ENCODE measurements at places on chromosomes 2 and 18.

DNA sequence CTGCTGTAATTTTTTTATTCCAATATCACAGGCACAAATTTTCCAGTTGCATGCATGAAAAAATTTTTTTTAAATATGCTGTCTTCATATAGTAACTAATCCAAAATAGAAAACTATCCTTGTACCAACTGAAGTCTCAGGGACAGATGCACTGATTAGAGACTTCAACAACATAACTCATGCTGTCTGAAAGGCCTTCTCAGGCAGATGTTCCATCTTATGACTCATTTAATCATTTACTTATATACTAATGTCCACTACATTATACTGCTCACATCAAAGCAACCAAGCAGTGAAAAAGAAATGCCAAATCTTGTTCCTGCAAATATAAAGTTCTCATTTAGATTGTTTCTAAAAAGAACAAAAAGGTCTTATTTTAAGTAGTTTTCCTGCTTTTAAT lies 53.1 kb downstream of the OLA1 start:
- no peak for DNase-seq

GRCh38 chr18:47411159-47411558 lies 159.7 kb upstream of the SKOR2 start:
- DNase-seq = no peak

DNA sequence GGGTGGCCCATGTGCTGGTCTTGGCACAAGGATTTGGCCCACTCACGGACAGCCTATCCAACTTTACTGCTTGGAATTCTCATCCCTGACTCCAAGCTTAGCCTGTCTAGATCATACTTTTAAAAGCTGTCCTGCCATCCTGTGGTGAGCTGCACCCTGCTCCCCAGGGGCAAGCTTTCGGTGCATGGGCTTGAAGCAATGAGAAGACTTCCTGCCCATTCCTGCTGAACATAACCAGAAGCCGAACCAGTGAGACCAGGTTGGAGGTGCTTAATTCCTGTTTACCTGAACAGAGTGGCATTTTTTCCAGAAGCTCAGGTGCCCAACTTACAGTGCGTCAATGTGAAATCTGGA lies 154.5 kb downstream of the ANTXR1 start:
- DNase-seq = no peak

GRCh38 chr2:127884436-127884835 lies 1.3 kb downstream of the AMMECR1L start:
- no peak for DNase-seq

GRCh38 chr2:6854416-6854815 lies 11.3 kb downstream of the CMPK2 start:
- no peak for DNase-seq

DNA sequence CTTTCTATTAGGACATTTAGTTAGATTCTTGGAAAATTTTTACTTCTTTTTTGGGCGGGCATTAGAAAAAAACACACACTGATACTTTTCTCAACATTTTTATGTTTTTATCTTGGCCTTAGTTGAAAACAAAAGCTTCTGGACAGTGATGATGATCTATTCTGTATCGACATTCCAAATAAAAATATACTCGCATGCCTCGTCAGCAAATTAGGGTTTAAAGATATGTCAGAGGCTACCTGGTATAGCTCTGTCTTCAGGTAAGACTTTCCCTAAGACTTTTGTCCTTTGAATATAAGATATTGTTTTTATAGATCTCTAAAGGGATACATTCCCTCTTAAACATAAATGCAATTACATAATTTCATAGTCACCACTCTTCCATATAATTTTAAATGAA lies 816.8 kb downstream of the LRP1B start:
- no peak for DNase-seq

DNA sequence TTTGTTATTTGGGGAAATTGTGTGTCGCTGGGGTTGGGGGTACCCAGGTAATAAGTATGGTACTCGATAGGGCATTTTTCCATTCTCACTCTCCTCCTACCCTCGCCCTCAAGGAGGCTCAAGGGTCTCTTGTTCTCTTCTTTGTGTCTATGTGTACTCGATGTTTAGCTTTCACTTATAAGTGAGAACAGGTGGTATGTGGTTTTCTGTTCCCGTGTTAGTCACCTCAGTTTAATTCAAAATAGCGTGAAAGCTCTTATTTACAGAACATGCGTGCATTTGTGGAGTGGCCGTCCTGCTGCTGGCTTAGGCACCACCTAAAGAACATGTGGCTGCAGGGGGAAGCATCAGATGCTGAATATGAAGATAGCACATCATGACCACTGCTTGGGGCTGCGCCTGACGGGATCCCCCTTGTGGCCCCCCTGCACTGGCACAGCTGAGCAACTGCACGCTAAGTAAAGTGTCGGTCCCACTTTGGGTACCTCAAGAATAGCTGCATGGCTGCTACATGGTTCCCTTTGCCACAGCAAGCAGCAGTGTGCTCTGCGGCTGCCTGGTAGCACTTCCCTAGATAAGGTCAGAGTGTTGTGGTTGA lies 569.0 kb downstream of the DCDC2C start:
- DNase-seq = no peak

DNA sequence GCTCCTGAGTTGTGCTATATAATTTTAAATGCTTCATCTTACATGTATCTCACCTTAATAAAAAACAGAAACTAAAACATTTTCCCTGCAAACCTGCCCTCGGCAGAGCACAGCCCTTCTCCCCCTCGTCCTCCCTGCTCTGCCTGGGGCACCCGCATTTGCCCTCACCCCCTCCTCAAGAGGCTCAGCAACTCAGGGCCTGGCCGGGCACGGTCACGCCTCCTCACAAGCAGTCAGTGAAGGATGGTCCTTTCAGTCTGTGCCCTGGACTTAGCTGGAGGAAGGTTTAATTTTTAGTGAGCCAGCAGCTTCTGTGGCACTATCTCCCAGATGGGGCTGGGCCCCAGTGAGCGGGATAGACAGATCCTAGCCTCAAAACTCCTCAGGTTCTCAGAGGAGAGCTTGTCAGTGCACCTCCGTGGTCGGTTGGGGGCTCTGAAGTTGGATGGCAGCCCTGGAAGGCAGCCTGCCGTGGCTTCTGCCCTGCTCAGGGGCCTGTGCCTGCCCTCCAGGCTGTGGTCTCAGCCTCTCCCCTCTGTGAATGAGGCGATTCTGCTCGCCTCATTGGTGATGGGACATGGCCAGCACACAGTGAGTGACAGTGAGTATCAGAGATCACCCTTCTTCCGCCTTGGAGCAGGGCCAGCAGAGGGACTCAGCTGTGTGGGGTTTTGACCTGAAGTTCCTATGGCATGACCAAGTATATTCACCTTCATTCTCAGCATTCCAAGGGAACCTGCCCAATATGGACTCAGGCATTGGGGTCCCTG lies 56.3 kb upstream of the AFF3 start:
- no peak for DNase-seq

DNA sequence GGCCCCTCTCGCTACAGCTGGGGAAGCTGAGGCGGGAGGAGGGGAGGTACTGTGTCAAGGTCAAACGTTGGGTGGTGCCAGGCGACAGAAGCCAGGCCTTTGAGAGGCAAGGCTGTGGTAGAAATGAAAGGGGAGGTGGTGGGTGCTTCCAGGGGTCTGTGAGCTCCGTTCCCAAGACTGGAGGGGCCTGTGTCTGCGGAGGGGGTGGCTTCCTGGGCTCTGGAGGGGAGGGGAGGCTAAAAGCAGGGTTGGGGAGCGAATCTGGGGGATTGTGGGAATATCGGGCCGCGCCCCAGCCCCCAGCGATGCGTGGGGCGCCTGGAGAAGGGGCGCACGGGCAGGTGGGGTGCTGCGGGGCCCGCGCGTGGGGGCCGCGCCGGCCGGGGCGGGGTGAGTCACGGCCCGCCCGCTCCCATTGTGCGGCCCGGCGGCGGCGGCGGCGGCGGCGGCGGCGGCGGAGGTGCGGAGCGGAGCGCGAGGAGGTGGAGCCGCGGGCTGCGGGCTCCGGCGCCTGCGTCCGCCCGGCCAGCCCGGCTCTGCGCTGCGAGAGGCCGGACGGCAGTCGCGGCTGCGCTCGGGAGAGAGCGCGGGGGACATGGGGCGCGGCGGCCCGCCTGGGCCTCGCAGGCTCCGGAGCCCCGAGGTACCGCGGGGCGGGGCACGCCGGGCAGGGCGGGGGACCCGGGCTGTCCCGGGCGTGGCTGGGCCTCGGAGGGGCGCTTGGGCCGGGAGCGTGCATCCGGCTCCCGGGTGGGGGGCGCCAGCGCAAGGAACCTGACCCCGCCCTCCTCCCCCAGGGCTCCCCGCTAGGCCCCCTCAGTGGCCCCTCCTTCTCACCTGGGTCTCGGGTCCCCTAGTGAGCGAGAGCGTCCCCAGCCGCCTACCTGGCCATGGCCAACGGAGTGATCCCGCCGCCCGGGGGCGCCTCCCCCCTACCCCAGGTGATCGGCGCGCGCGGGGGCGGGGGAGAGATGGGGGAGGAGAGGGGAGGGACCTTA lies at the start of gene SLC4A3:
Gene SLC4A3, plus strand, starts transcription at position 528 of the 998 bp plus-strand sequence. Its CDS starts 363 bp downstream, at position 891.
- DNase-seq = no peak

DNA sequence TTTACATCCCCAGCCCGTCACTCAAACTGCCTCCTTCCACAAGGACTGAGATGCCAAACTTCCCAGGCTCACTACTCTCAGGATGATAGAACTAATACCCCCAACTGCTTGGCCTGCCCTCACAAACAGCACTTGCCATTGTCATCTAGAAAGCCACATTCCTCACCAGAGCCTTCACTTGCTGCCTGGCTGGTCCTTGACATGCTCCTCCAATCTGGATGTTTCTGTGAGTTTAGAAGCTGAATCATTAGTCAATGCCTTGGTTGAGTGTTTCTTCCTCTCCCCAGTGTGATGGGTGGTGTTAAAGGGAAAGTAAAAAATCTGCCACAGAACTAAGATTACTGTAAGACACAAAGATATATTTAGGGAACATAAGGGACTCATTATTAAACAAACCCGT lies 52.5 kb downstream of the MARCHF4 start:
- DNase-seq = no peak

DNA sequence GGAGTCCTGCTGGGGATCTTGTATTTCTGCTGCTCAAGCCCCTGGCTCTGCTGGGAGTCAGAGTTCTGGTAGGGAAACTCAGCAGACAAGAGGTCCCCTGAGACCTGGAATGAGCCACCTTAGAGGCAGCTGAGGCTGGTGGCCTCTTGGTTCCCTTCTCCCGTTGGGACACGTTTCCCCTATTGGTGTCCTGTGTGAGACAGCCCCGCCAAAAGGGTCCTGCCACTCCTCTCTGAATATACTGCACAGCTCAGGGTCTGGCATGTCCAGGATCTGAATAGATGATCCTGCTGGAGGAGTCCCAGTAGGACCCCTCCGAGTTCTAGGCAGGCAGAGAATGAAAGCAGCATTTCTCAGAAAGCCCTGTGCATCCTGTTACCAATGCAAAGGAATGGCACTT lies 2.0 kb upstream of the RALB start:
- DNase-seq = no peak

- DNase-seq = peak; percentile 0
Observed at GRCh38 chr2:240982821-240983281, 15.6 kb upstream of the SNED1 start.

GRCh38 chr2:3130889-3131635 lies 246.6 kb downstream of the EIPR1 start:
- no peak for DNase-seq

DNA sequence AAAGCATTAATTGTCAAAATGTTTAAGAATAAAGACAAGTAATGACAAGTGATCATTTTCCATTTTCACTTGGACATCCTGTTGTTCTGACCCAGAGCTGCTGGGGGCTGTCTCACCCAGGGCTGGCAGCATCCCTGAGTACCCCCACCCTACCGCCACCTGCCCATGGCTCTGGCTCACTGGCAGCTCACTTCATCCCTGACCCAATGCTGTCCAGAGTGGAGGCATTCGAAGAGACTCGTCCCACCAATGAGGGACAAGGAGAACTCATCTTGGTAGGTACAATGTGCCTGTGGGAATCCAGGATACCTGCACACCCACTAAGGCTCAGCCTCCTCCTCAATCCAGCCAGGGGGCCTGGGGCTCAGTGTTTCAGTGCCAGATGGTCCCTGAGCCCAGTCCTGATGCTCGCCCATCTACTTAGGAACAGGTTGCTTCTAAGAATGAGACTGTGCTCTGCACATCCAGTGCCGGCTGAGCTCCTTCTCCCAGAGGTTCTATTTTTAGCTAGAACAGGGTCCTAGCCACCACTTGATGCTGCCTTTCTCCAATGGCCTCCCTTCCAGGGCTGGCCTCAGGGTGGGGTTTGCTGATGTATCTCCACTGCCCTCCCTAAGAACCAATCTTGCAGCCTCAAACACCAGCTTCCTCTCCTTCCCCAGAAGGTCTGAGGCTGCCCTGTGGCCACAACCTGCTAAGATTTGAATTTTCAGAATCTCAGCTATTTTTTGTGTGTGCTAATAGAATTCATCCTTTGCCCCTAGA lies 53.7 kb downstream of the ADD2 start:
- DNase-seq = no peak

- DNase-seq = no peak
Observed at GRCh38 chr2:118665784-118666529, 181.5 kb downstream of the EN1 start.

GRCh38 chr2:173496746-173497145 lies 142.1 kb downstream of the CDCA7 start:
- DNase-seq = no peak

- DNase-seq = no peak
Observed at GRCh38 chr2:238120463-238121298, 17.8 kb upstream of the KLHL30 start.

GRCh38 chr2:137706786-137707613 lies 257.3 kb upstream of the HNMT start:
- DNase-seq = no peak

GRCh38 chr18:37065254-37065653 lies 236.3 kb downstream of the KIAA1328 start:
- DNase-seq = no peak

GRCh38 chr2:163182764-163183354 lies 344.3 kb upstream of the KCNH7 start:
- no peak for DNase-seq

DNA sequence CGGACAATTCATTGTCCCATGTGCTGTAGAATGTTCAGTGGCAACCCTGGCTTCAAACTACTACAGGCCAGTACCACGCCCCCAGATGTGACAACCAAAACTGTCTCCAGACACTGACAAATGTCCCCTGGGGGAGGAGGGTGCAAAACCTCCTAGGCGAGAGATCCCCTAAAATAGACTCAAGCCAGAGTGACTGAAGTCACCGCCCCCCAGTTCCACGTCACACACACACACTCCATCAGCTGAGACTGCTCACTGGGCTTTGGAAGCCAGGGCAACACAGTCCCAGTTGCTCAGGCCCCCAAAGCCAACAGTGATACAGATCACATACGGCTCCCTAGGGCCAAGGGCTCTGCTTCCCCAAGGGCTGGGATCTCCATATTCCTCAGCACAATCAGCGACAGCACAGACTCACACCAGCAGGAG lies 19.1 kb downstream of the HDAC4 start:
- DNase-seq = peak; percentile 56

DNA sequence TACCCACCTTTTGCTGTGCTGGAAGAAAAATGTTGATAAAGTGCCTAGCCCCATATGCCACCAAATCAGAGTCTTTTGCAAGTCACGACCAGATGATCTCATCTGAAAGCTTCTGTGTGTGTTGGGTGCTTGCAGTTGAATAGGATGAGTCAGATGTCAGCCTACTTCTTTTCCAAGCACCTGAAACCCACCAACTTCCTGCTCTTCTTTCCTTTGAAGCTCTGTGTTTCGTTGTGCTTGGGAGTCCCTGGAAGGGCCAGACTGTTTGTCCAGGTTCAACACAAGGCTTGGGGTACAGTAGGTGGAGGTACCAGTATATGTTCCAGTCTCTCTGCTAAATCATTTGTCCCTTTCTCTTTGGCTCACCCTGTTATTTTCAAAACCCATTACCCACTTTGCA lies 36.8 kb upstream of the LCLAT1 start:
- DNase-seq = peak; percentile 11

Measured in stimulated activated CD4-positive, alpha-beta T cell treated with anti-CD3 and anti-CD28 coated beads, Interleukin-1b, Interleukin-23, amount 100 ng/mL, for 48 hours (primary cell).